ENCODE measurements at places on chromosomes 3 and 15.

DNA sequence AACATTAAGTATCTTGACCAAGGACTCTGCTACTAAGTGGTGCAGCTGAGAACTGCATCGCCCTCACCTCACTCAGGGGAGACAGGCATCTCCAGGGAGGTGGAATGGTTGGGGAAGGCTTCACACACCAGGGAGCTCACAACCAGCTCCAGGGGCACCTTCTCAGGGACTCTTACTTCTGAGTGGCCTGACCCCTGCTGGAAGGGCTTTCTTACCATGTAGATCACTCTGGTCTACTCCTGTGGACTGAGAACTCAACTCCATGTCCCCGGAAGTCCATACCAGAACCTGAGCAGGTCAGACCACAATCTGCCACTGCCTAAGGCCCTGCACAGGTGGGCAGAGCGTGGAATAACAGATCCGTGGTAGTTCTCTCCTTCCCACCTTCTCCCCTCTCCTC is 140.5 kb downstream of the TLE3 start:
- no peak for DNase-seq

GRCh38 chr3:32501783-32502117 is 902 bp downstream of the CMTM6 start:
- DNase-seq = no peak

GRCh38 chr3:37097776-37098175 is 76.6 kb downstream of the LRRFIP2 start:
- no peak for DNase-seq

GRCh38 chr3:9598783-9599387 is 45.3 kb upstream of the LHFPL4 start:
- no peak for DNase-seq
